ENCODE measurements at places on chromosomes 12 and 14.
A peak's percentile ranks its signal among the peaks of the same experiment; 100 is the strongest.

DNA sequence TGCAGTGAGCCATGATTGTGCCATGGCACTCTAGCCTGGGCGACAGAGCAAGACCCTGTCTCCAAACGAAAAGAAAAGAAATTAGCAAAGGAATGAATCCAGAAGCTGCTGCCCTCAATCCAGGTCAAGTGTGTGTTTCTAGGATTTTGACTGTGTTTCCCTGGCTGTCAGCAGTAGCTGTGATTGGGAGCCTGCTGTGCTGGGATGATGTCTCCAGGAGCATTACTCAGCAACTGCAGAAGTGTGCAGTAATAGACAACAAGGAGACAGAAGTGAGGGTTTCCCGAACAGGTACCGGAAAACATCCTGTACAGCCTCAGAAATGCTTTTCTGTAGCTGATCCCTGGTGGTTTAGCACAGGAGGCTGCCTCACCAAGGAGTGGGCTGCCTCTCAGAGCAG lies 492.5 kb downstream of the FUT8 start:
- no peak for ATAC-seq

DNA sequence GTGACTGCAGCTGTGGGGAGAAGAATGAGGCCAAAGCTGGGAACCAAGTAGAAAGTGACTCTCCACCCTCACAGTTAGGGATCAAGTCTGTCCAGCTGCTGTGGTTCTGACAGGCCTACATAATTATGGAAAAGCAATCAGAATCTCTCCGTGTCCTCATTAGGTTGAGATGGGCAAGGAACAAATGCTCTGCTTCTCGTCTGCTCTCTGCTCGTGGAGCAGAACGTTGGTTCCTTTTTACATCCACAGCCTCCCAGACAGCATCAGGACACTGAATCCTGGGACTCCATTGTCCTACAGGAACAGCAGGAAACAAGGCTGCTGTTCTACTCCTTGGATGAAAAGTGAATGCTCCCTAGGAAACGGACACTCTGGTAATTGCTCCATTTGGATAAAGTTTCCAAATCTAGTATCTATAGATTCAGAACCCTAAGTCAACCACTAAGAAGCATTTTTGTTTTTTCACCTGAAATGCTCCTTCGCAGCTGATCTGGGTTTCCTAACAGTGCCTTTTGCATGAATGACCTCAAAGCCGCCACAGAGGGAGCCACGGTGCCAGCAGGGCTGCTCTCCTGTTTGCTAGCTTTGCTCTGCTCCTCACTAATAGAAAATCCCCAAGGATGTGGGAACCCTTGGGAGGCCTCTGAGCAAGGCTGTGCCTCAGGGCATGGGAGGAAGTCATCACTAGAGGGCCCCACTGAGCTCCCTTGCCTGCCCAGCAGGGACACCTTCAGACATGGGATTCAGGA lies 102.0 kb downstream of the EGLN3 start:
- ATAC-seq, result peak; percentile 72

DNA sequence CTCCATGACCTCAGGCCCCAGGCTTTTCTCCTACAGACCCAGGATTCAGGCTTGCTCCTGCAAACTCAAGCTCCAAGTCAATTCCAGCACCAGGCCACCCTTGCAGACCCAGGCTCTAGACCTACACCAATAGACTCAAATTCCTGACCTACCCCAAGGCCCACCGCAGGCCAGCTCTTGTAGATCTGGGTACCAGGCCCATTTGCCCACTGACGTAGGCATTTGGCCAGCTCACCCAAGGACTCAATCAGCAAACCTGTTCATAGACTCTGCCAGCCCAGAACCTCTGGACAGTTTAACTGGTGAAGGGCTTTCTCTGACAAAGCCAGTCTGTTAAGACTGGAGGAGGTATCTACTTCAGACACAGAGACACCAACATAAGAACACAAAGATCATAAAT lies 52.3 kb downstream of the SPTSSA start:
- ATAC-seq, result no peak

- no peak for ATAC-seq
Measured at GRCh38 chr14:97443412-97443811, 646.2 kb downstream of the VRK1 start.

DNA sequence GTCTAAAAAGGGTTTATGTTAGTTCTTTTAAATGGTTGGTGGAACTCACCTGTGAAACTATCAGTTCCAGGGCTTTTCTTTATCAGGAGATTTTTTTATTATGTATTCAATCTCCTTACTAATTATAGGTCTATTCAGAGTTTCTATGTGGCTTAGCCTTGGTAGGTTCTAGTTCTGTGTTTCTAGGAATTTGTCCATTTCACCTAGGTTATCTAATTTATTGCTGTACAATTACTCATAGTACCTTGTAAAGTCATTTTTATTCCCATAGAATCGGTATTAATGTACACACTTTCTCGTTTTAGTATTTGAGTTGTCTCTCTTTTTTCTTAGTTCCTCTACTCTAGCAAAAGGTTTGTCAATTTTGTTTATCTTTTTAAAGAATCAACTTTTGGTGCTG lies 59.0 kb downstream of the BORCS5 start:
- ATAC-seq, result no peak

- no peak for ATAC-seq
Measured at GRCh38 chr12:105384916-105385535, 54.5 kb downstream of the C12orf75 start.

DNA sequence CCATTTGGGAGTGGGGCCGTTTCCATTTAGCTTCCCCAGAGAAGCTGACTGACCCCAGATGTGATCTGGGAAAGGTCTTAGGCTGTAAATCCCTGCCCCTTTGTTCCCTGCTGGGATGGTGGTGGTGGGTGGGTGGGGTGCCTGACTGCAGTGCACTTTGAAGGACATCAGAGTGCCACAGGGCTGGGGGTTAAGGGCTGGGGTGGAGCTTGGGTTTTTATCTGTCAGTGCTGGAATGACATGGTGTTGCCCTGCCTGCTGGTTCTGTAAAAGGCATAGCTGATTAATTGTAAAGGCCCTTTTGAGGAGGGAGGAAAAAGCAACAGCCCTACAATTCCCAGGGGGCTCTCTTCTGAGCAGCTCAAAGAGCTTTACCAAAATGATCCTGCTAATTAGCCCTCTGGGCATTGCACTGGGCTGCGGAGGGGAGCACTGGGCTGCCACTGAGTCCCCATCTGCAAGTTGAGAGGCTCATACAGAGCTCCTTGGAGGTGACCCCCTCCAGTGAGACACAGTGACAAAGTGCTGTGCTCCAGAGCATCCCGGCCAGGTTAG lies 21.1 kb downstream of the PLEKHG3 start:
- no peak for ATAC-seq

All from esophagus mucosa (tissue), 1 donor.